ENCODE measurements at places on chromosomes 4 and X.

- no peak for DNase-seq
Observed at GRCh38 chr4:76246025-76246424, 5.5 kb upstream of the FAM47E start.

DNA sequence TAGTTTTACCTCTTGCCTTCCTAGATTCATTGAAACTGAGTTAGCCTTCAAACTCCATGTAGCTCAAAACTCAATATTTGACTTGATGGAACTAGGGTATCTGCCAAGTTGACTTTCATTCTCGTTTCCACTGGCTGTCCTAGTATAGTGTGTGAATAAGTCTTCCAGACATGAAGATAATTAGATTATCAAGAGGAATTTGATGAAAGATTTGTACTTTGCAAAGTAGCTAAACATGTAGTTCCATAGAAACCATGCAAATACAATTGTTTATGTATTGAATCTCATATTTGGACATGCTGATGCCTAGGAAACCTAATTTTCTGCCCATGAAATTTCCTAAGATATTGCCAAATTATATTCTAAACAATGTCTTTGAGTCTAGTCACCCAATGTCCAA lies 297.5 kb downstream of the ARHGAP24 start:
- no peak for DNase-seq

DNA sequence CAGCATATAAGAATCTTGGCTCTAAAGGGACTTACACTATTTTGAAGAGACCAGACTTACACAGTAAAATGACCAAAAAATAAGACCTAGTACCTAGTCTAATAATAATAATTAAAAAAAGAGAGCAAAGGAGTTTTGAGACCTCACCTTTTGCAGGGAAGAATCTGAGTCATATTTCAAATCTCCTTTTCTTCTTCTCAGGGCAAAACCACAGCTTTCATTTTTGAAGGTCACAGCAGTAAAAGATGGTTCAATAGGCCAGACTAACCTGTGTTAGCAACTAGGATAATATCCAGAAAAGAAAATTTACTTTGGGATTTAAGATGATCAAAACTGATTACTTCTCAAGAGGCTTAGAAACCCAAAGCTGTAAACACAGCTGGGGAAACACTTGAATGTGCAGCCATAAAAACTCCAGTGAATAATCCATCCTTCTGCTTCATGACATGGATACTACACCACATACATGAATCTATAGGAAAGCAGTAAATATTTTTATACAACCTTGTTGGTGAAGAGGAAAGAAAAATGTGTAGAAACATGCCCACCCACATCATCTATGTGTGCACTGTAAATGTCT lies 25.9 kb upstream of the LNX1 start:
- DNase-seq: no peak

DNA sequence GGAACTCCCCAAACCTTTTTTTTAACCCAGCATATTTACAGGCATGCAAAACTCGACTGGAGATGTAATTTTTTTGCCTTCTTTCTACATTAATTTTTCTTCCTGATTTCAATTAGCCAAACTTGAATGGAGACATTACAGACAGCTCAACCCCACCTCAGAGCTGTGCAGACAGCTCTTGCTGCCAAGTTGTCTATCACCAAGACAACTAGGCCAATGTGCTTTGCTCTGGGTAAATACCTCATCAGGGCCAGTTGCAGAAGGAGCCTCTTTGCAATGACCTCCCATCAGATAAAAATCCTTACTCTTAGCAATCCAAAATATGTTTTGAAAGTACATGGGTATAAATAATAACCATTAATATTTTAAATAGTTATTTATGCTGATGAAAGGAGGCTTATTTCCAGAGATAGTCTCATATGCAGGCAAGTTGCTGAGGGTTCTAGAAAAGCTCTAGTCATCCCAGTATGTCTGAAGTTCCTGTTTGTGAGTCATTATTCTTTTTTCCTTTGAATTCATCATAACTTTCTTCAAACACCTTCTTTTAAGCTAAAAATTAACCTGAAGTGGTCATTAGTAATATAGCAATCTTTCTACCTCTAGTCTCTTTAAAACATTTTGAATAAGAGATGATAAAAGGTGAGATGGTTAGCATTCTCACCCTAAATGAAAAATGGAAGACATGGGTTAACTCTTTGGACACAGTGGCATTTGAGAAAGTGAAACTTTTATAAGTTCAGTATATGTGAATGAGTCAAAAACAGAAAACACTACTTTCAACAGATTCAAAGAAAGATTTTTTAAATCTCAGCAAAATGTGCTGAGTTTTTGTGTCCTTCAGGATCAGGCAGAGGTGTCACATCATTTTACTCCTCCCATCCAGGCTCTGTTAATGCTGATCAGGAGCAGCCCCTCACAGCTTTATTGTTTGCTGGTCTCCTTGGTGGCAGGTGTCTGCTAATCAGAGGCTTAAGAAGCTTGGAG lies 475.5 kb upstream of the FGF16 start:
- DNase-seq: no peak

- DNase-seq: no peak
Observed at GRCh38 chrX:19721726-19722370, 165.6 kb downstream of the SH3KBP1 start.

GRCh38 chr4:160161026-160161425 lies 1058.1 kb downstream of the RAPGEF2 start:
- DNase-seq: no peak

GRCh38 chr4:42396752-42397634 lies at the start of gene SHISA3:
SHISA3 (plus strand) TSS chr4:42397488; CDS start chr4:42398057, 569 bp downstream.
- DNase-seq: no peak

GRCh38 chr4:75065909-75066308 lies 133.0 kb downstream of the PARM1 start:
- DNase-seq: no peak

DNA sequence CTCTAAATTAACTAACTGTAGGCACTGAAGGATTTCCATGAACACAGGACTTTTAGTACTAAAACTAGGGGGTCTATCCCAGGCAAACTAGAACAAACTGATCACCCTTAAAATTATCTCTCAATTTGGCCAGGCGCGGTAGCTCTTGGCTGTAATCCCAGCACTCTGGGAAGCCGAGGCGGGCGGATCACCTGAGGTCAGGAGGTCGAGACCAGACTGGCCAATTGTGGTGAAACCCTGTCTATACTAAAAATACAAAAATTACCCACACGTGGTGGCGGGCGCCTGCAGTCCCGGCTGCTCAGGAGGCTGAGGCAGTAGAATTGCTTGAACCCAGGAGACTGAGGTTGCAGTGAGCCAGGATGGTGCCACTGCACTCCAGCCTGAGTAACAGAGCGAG lies 436.6 kb downstream of the RPA4 start:
- DNase-seq: no peak

Measured in AG04450 (cell line).